ENCODE measurements at places on chromosomes 7 and 10.
A peak's percentile ranks its signal among the peaks of the same experiment; 100 is the strongest.

- peak; percentile 60 for DNase-seq
These were observed 51.9 kb upstream of the CHST15 start for GRCh38 chr10:124145109-124145870.

DNA sequence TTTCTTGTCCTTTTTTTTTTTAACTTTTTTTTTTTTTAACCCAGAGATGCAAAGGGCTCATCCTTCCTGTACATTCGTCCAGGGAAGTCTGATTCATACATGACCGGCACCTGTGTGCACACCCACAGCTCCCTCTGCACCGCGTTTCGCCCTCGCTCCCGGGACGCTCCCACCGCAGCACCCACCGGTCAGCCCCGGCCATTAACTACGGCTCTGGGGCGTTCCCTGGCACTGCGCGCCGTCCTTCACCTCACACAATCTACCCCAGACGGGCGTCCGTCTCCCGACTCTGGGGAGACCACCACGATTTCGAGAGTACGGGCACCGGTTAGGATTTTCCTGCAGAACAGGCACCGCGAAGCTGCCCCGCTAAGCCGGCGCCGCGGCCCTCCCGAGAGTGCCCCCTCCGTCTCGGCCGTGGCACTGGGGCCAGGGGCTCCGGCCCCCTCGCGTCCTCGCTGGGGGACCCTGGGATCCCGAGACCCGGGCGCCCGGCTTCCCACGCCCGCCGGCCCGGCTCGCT, 452 bp downstream of the ATE1 start:
- peak; percentile 81 for DNase-seq

DNA sequence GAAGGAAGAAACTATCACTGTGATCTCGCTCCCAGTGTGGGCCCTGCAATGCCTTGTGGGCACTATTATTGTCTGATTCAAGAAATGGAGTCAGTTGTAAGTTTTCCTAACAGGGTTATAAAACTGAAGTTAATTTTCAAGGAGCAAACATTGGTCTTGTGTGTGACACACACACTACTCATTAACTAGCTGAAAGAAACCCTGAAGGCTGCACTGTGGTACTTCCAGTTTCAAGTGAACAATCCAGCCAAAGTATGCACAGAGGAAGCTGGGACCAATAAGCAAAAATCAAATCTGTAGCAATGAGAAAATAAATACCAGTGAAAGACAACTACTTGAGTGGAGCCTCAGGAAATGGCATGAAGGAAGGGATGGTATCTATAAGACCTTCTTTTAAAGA, 506.6 kb upstream of the POT1 start:
- no peak for DNase-seq

DNA sequence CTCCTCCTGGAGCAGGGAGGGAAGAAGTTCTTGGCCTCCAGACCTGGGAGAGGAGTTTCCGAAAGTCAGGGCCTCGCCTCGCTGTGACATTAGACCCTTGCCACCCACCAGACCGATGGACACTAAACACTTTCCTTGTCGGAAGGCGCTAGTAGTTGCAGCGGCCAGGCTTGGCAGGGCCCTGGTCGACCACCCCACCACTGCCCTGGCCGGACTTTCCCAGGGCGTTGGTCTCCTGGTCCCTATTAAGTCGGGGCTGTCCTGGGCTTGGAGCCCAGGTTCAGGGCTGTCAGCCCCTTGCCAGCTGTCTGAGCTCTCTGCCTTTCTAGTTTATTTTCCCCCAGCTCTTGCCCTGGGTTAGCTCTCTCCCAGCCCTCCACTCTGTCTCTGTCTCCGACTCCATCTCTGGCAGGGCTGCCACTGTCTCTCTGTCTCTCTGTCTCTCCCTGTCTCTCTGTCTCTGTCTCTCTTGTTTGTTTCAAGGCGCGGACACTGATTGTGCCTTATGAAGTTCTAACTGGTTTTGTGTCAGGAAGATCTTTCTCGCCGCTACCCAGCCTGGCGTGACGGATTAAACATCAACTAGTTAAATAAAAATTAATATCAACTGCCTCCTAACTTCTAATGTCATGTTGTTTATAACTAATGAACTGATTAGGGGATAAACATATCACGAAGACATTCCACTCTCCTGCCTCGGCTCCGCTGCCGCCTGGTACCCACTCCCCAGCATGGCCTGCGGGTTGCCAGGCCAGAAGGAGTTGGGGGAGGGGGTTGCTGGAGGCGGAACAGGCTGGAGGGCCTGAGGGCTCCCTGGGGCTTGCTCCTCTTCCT, 13.8 kb upstream of the PAX2 start:
- DNase-seq, result no peak

- peak; percentile 5 for DNase-seq
These were observed 123.4 kb upstream of the NEBL start for GRCh38 chr10:21020545-21020944.

Data from mesenchymal stem cell (in vitro differentiated cells and primary cell).